NCI-H69 (cell line): ENCODE measurements at places on chromosomes 11 and 22.

- no peak for DNase-seq
These were observed 1117.3 kb downstream of the BRD1 start for GRCh38 chr22:48710410-48710809.

- DNase-seq, result peak; percentile 5
These were observed 719.8 kb upstream of the LRRC4C start for GRCh38 chr11:42179216-42179615.

GRCh38 chr11:46675288-46675851 lies 25.0 kb downstream of the ARHGAP1 start:
- DNase-seq, result peak; percentile 98

GRCh38 chr11:79363861-79364378 lies 76.9 kb downstream of the TENM4 start:
- DNase-seq, result no peak

- peak; percentile 11 for DNase-seq
These were observed 56.3 kb upstream of the ZBTB44 start for GRCh38 chr11:130370845-130371590.

DNA sequence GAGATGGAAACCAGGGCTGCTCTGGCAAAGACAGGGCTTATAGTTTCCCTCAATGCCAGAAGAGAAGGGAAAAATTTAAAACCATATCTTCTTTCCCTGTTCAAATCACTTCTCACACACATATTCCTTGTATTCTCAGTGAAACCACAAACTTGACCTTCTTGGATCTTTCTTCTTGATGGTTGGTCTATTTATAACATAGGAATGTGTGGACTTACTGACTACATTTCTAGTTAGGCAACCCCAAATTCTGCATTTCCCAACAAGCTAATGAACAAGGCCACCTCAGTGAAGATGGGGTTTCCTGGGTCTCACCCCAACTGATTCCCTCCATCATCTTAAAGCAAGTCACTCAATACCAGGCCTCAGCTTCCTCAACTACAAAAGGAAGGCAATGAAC lies 3.8 kb upstream of the QSER1 start:
- DNase-seq, result no peak

GRCh38 chr11:120471131-120471530 lies 40.4 kb upstream of the GRIK4 start:
- DNase-seq, result no peak

- DNase-seq, result no peak
These were observed 46.9 kb downstream of the PHF21B start for GRCh38 chr22:44962741-44963454.

DNA sequence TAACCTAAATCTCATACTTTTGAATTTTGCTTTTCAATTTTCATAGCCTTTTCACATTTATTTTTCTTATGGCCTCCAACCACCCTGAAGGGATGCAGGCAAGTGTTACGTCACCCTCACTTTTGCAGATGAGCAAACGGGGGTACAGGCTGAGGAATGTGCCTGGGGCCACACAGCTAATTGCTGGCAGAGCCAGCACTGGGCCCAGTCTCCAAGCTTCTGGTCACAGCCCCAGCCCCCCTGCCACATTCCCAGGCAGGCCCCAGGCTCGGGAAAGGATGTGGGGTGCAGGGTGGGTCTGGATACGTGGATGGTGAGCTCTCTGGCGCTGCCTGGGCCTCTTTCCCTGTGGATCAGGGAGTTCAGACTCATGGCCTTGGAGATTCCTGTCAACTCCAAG lies 138.6 kb downstream of the PKNOX2 start:
- no peak for DNase-seq
